ENCODE measurements at places on chromosomes 1 and 21. TPM values are rescaled to one million over a fixed set of nuclear protein-coding genes. Genes with fewer than 3 reads are reported as not detected.

Gene GNB1
- 259 TPM for total RNA-seq

Gene BSND
- total RNA-seq = not detected

Gene OR2M3
- 0.03 TPM for total RNA-seq

Gene BTG2
- 241 TPM for total RNA-seq

Gene DYRK3
- 1.1 TPM for total RNA-seq

Gene IFNGR2
- total RNA-seq = 9.1 TPM

GRCh38 chr1:171742577-171742922 lies 685 bp upstream of the VAMP4 start:
- DNase-seq = no peak

- no peak for DNase-seq
Measured at GRCh38 chr1:171783816-171784530, 2.5 kb downstream of the METTL13 start.

DNA sequence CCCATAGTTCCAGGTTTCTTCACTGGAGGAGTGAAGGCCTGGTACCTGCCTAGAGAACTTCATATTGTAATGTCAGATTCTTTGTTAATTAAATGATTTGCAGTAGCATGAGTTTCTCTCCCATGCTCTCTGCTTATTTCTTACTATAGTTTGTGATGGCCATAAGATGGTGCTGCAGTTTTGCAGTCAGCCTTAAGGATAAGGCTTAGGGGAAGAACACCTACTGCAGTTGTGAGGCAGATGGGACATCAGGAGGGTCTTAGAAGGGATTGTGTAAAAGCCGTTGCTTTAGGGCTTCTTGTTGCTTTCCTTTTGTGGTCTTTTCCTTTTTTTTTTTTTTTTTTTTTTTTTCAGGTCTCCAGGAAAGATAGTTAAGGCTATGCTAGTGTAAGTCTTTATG lies 61.8 kb downstream of the MACF1 start:
- DNase-seq = no peak

GRCh38 chr21:46165098-46165497 lies 9.7 kb upstream of the FTCD start:
- no peak for DNase-seq

DNA sequence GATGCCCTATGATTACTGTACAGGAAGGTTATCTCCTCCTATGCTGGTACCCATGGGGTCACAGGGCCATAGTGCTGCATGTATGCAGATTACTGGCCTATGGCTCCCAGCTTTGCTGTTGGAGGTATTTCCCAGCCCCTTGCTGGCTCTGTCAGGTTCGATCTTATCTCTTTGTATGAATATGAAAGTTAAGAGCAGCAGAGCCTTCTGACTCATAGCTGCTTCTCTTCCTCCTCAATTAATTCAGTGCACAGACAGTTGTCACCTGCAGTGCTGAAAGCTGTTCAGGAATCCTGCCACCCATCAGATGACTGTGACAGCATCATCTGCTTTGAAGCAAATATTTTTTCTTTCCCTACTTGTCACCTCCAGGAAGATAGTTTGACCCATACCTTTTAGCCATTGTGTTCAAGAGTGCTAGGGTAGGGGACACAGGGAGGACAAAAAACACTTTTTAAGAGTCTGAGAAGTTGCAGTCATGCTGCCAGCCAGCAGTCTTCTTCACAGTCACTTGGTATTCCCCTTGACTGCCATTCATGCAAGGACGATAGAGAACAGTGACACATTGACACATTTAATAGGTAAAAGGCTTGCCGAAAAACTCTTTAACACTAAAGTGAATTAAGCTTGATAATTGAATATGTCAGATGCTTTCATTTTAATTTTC lies 73.1 kb downstream of the KIF1B start:
- peak; percentile 36 for DNase-seq

DNA sequence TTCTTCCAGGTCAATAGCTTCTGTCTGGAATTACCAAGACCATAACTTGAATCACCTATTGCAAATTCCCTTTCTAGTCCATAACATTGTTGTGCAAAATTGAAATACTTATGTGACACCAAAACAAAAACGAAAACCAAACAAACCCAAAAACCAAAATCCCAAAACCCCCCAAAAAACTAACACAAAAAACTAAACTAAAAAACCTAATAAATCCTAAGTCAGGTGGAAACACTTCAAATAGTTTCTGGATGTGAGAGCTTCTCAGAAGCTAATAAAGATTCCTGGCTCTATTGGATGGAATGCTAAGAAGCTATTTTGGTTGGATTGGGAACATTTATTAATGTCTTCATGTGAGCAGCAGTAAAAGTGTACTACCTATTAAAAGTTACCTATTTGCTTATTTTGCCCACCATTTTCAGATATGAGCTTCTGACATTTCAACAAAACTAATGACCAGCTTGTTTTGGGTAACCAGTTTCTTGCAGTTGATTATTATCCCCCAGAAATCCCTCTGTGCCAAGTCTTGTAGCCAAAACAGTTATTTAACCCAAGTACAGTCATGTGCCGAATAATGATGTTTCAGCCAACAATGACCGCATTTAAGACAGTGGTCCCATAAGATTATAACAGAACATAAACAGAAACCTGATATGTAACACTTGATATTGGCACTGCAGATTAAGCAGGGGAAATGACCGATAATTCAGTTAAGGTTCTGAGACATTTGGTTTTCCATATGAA lies 76.4 kb downstream of the LTN1 start:
- no peak for DNase-seq

DNA sequence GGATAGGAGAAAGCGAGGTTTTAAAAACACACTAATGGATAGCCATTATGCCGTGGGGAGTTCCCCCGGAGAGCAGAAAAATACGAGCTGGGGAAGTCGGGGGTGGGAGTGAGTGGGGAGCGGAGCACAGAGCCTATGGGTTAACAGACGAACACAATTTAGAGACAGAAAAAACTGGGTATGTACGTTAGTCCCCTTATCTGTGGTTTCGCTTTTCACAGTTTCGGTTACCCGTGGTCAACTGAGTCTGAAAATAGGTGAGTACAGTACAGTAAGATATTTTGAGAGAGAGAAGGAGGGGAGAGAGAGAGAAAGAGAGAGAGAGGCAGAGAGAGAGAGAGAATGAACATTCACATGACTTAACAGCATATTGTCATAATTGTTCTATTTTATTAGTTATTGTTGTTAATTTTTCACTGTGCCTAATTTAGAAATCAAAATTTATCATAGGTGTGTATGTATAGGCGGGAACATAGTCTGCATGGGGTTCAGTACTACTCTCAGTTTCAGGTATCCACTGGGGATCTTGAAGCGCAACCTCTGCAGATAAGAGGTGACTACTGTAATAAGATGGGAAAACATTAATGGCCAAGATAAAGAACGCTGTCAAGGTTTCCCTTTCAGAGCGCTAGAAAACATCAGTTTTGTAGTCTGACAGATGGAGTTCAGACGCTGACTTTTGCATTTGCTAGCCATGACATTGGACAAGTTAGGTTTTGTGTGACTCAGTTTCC lies 125.6 kb upstream of the LMO4 start:
- DNase-seq = no peak

- no peak for DNase-seq
Measured at GRCh38 chr21:33401630-33401992, 1.6 kb upstream of the IFNGR2 start.

- no peak for DNase-seq
Measured at GRCh38 chr1:161966067-161966466, 57.6 kb downstream of the OLFML2B start.

- DNase-seq = no peak
Measured at GRCh38 chr1:242784084-242784483, 259.6 kb upstream of the PLD5 start.

DNA sequence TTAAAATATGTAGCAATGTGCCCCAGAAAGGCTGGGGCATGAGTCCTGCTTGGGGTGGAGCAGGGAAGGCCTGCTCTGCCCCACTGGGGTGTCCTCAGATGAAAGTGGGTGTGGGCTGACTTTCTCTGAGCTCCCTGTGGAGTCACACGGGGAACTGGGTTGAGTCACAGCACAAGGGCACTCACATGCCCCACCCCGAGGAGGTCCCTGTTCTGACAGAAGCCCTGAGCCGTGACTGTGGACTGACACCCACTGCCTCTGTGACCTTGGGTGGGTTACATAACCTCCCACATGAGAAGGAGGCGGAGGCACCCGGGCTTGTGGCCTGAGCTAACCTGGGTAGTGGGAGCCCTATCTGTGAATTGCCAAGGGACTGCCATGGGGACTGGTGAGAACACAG lies 52.5 kb upstream of the TINAGL1 start:
- no peak for DNase-seq

DNA sequence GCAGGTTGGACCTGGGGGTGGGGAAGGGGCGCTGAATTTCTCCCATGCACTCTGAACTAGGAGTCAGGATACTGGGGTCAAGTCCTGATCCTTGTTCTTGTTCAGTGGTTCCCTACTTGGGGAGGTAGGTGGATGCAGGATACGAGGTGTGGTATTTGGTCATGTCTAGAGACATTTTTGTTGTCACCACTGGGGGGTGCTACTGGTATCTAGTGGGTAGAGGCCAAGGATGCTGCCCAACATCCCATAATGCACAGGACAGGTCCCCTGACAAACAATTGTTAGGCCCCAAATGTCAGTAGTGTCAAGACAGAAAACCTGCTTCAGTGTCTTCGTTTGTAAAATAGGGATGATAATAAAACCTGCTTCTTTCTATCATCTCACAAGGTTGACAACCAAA lies 259.0 kb upstream of the FOXD3 start:
- DNase-seq = no peak

GRCh38 chr1:23116216-23116836 lies 52.3 kb downstream of the LUZP1 start:
- DNase-seq = no peak

DNA sequence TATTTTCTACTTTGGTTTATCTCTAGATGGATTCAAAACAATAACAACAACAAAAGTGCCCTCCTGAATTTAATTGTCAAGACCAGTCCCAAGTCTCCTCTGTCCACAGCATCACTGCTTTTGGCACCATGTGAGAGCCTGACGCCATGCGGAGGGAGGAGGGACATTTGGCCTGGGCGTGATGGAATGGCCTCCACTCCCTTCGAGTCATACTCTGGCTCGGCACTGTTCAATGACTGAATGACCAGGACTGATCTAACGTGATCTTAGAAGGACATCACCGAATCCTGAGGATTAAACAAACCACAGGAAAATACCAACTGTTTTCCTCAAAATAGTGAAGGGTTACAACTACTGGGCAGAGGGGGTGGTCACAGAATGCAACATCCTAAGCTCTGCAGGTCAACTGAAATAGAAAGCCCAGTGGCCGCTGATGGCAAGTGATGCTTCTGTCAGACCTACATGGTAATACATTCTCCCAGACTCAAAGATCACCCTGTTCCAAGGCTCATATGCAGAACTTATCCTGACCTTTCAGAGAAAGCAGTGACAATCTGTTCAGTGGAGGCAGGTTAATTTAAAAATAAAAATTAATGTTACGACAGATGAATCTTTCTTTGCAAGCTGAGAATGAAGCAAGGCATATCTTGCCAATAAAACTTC lies 19.1 kb downstream of the SRSF4 start:
- no peak for DNase-seq

- DNase-seq = no peak
Measured at GRCh38 chr1:181010789-181011188, 11.9 kb downstream of the STX6 start.

- no peak for DNase-seq
Measured at GRCh38 chr1:151733126-151733525, 11.8 kb downstream of the RIIAD1 start.

DNA sequence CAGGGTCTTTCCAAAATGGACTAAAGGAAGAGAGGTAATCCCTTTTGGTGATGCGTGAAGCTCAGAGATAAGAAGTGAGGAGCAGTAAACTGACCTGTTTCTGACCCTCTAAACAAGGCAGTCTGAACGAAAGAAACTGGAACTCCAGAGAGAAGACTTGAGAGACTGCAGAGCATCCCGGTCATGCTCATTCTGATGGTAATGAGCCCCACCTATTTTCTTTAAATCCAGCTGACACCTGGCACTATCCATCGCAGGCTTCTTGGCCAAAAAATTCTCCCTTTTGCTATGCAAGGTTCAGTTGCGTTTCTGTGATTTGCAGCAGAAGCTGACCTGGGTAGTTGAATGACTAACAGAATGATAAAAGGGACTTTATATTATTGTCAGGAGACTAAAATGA lies 105.9 kb upstream of the KCNK2 start:
- DNase-seq = no peak

GRCh38 chr1:204353213-204353910 lies 6.4 kb downstream of the PLEKHA6 start:
- DNase-seq = no peak

- DNase-seq = no peak
Measured at GRCh38 chr1:205371871-205372660, 15.3 kb upstream of the KLHDC8A start.

- DNase-seq = peak; percentile 75
Measured at GRCh38 chr1:151340870-151341754, 5.9 kb downstream of the RFX5 start.

DNA sequence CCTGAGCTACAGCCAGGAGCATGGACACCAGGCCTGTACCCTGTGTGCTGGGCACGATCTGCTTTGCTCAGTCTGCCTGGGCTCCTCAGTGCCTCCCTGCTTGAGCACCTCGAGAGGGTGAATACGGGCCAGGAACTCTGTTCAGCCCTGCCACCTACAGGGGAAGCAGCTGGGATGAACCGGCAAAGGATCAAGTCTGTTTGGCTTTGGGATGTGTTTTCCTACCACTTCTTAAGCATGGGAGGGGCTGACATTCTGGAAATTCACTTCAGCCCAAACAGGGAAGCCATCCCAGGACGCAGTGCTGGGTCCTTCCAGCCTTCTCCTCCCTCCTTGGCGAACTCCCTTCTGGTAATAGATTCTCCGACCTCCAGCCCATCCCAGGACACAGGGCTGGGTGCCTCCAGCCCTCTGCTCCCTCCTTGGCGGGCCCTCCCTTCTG lies 55.8 kb upstream of the SELENON start:
- no peak for DNase-seq

DNA sequence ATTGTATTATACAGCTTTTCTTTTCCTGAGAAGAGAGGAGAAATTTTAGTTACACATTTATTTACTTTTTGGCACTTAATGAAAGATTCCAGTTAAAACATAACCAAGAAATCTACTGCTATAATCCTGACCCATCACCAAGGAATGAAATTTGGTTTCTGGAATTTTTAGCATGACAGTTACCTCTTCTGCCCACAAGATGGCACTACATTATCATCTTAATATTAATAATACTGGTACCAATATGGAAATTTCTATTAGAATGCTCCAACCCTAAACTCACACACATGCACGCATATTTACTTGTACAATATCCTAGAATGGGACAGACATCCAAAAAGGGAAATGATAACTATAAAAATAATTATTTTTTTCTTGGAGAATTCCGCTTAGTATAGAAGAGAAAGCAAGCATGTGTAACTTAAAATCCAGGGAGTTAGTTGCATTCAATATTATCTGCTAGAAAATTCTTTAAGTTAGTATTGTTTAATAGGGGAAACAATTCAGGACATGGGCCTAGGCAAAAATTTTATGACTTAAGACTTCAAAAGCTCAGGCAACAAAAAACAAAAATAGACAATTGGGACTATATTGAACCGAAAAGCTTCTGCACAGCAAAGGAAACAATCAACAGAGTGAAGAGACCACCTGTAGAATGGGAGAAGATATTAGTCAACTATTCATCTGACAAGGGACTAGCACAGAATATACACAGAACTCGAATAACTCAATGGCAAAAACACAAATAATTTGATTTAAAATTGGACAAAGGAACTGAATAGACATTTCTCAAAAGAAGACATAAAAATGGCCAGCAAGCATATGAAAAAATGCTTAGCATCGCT lies 37.4 kb downstream of the MAP3K21 start:
- DNase-seq = no peak

- DNase-seq = peak; percentile 67
Measured at GRCh38 chr1:121516234-121516967, 331.6 kb downstream of the SRGAP2C start.

- DNase-seq = no peak
Measured at GRCh38 chr1:172308577-172308976, 111.9 kb upstream of the C1orf105 start.

GRCh38 chr1:89598450-89599331 lies 34.2 kb upstream of the LRRC8C start:
- peak; percentile 43 for DNase-seq

Measured in naive thymus-derived CD4-positive, alpha-beta T cell (primary cell).